ENCODE measurements at places on chromosomes 5 and 9. TPM values are rescaled to one million over a fixed set of nuclear protein-coding genes. Genes with fewer than 3 reads are reported as not detected.
A peak's percentile ranks its signal among the peaks of the same experiment; 100 is the strongest.

The FBXO4 gene
- total RNA-seq = 17.9 TPM

The PAIP1 gene
- 31.8 TPM for total RNA-seq

The SLC36A2 gene
- total RNA-seq = not detected

The PCDHA6 gene
- not detected for total RNA-seq

The ARAP3 gene
- 3.0 TPM for total RNA-seq

The TOR1A gene
- 30.3 TPM for total RNA-seq

GRCh38 chr5:96096724-96097123 is 135.1 kb upstream of the ELL2 start:
- no peak overlapping the region for H3K4me3 ChIP-seq
- no peak for DNase-seq
- no peaks in the 10 kb centered on the region for H3K4me1 ChIP-seq
- no peaks in the 10 kb centered on the region for H3K27me3 ChIP-seq
- no peak overlapping the region for H3K27ac ChIP-seq

DNA sequence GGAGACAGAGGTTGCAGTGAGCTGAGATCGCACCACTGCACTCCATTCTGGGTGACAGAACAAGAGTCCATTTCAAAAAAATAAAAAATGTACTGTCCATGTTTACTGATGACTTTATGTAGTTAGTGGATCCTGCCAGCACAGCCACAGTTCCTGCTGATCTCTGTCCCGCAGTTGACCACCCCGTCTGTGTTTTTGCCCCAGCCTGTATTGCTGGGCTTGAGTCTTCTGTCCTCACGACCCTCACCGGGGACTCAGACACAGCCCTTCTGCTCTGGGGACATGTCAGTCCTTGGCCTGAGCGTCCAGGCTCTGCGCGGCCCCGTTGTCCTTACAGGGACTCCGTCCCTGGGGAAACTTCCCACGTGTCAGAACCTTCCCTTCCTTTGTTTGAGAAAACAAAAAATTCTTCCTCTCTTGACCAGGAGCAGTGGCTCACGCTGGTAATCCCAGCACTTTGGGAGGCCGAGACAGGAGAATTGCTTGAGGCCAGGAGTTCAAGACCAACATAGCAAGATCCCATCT is 14.5 kb downstream of the SURF6 start:
- H3K27ac ChIP-seq = no peak overlapping the region
- no peak for DNase-seq
- H3K36me3 ChIP-seq = no peaks in the 10 kb centered on the region
- no peak overlapping the region for H3K4me3 ChIP-seq

DNA sequence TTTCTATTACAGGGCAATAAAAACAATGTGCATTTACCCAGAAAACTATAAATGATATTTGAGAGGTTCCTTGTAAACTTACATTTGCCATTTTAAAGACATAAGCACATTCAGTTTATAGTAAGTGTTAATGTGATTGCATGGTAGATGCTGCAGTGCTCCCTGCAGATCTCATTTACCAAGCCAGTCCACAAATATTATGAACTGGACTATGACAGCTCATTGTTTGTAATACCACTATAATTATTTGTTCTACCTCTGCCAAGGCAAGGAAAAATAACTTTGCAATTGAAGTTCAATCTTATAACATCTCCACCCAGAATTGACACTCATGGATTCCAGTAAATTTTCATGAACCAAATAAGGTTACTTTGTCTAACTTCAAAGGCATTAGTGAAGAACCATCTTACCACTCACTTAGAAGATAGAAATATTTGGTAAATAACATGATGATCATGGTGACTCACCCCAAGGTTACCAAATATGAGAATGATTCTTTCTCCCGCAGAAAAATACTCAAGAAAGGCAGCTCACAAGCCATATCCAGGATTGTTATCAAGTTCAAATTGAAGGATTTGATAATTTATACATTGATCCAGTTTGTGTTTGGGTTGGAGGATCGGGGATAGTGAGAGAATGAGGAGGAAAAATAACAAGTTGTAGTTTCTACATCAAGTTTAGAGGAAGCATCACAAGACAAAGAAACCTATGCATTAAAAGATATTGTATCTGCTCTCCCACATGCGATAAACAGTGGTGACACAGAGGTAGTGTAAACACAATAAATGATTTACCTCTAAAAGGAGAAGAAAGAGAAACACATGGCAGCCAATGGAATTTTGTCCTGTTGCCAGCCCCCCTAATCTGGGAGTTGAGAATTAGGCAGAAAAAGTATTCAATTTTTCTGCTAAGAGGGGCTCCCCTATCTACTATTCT is 29.5 kb downstream of the CDH9 start:
- H3K4me1 ChIP-seq = no peaks in the 10 kb centered on the region
- no peaks in the 10 kb centered on the region for H3K27me3 ChIP-seq

GRCh38 chr9:109411069-109411761 is 86.9 kb downstream of the PTPN3 start:
- peaks cover 23% of the 10 kb centered on the region for H3K4me1 ChIP-seq
- H3K36me3 ChIP-seq = no peaks in the 10 kb centered on the region
- H3K4me3 ChIP-seq = no peak overlapping the region
- H3K27me3 ChIP-seq = no peaks in the 10 kb centered on the region

- DNase-seq = no peak
- no peaks in the 10 kb centered on the region for H3K4me1 ChIP-seq
- no peak overlapping the region for H3K4me3 ChIP-seq
- no peaks in the 10 kb centered on the region for H3K36me3 ChIP-seq
Observed at GRCh38 chr5:83441747-83442146, 29.8 kb upstream of the VCAN start.

DNA sequence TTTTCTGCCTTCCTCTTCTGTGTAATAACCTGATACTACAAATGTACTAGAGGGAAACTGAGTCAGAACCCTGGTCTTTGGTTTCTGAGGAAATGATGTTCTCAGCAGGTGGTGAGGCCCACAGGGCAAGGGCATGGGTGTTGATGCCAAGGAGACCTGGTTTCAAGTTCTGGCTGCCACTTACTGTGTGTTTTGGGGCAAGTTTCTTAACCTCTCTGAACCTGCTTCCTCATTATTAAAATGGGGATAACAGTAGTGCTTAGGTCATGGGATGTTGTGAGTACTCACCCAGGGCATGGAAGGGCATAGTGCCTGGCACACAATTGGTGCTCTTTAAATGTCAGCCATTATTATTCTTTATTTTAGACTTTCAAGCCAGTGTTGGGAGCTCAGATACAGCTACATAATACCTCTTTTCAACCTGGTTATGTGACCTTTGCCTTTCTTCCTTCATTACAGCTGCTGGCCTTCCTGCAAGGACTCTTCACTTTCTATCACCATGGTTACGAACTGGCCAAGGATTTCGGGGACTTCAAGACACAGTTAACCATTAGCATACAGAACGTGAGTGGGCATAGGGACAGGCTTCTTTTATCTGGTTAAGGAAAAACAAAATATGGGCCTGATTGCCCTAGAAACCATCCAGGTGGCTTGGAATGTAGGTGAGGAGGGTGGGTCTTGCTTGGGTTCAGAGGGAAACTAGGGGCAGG is 131.5 kb downstream of the ARHGAP26 start:
- DNase-seq = no peak
- H3K4me1 ChIP-seq = no peaks in the 10 kb centered on the region
- H3K4me3 ChIP-seq = no peak overlapping the region
- H3K27me3 ChIP-seq = no peaks in the 10 kb centered on the region

- no peaks in the 10 kb centered on the region for H3K27me3 ChIP-seq
- no peak overlapping the region for H3K27ac ChIP-seq
- no peak for DNase-seq
- H3K36me3 ChIP-seq = no peaks in the 10 kb centered on the region
- no peaks in the 10 kb centered on the region for H3K4me1 ChIP-seq
Observed at GRCh38 chr9:13974891-13975290, 339.1 kb downstream of the NFIB start.

DNA sequence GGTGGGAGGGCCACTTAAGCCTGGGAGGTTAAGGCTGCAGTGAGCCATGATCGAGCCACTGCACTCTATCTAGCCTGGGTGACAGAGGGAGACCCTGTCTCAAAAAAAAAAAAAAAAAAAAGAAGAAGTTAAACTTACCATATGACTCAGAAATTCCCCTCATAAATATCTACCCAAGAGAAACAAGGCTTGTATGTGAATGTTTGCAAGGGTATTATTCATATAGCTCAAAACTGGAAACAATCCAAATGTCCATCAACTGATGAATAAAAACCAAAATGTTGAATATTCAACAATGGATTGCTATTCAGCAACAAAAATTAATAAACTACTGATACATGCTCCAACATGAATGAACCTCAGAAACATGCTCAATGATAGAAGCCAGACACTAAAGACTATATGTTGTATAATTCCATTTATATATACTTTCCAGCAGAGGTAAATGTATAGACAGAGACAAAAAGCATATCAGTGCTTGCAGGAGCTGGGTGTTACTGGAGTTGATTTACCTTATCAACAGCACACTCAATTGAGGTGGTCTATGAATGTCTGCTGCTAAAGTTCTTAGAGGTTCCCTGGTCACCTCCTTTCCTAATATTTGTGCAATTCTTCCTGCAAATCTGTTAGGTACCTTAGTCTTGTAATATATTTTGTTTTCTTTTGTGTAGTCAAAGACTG is 5.3 kb upstream of the SREK1 start:
- H3K4me3 ChIP-seq = no peak overlapping the region
- H3K27me3 ChIP-seq = no peaks in the 10 kb centered on the region
- H3K27ac ChIP-seq = no peak overlapping the region
- DNase-seq = no peak
- H3K4me1 ChIP-seq = peaks cover 6% of the 10 kb centered on the region

DNA sequence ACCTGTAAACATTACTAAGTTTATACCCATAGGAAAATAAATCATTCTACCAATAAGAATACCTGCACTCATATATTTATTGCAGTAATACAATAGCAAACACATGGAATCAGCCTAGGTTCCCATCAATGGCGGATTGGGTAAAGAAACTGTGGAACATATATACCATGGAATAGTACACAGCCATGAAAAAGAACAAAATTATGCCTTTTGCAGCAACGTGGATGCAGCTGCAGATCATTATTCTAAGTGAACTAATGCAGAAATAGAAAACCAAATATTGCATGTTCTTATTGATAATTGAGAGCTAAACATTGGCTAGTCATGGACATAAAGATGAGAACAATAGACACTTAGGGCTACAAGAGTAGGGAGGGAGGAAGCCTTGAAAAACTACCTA is 667.4 kb upstream of the WWC1 start:
- H3K27me3 ChIP-seq = no peaks in the 10 kb centered on the region
- H3K4me3 ChIP-seq = no peak overlapping the region
- no peaks in the 10 kb centered on the region for H3K36me3 ChIP-seq
- H3K27ac ChIP-seq = no peak overlapping the region

DNA sequence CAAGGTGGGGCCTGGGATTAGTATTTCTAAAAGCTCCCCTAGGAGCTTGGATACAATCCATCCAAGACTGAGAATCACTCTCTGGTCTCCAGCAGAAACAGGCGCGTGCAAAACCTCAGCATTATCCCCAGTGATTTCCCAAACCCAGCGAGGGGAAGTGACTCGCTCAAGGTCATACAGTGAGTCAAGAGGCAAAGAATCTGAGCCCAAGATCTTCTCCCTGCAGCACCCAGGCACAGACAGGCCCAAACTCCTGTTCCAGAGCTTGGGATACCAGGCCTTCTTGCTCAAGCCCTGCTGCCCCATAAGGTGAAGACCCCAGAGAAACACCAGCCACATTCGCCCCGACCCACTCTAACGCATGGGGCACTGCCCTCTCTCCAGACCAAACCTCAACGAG is 33.2 kb downstream of the SHB start:
- H3K27ac ChIP-seq = no peak overlapping the region
- H3K4me1 ChIP-seq = no peaks in the 10 kb centered on the region
- no peaks in the 10 kb centered on the region for H3K27me3 ChIP-seq

- no peak overlapping the region for H3K27ac ChIP-seq
- H3K36me3 ChIP-seq = no peaks in the 10 kb centered on the region
- peak; percentile 5 for DNase-seq
- peak overlapping the region; percentile 60 for H3K4me3 ChIP-seq
Observed at GRCh38 chr5:113295111-113295539, 139.7 kb downstream of the TSSK1B start.

DNA sequence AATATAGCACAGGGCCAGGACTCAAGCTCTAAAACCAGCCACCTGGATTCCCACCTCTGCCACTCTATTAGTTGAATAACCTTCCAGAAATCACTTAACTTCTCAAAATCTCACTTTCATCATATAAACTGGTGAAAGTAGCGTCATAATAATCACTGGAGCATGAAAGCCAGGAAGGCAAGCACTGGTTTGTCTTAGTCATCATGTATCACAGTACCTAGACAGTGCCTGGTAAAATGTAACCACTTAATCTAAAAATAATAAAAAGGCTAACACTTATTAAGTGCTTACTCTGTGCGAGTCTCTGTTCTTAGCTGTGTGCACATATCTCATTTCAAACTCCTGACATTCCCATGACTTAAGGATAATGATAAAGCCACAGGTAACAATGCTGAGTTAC is 109.4 kb downstream of the ASTN2 start:
- H3K4me1 ChIP-seq = no peaks in the 10 kb centered on the region
- no peak overlapping the region for H3K27ac ChIP-seq
- no peaks in the 10 kb centered on the region for H3K27me3 ChIP-seq
- no peak for DNase-seq
- H3K36me3 ChIP-seq = no peaks in the 10 kb centered on the region
- no peak overlapping the region for H3K4me3 ChIP-seq

- H3K4me3 ChIP-seq = no peak overlapping the region
- no peak for DNase-seq
- H3K27ac ChIP-seq = no peak overlapping the region
- H3K4me1 ChIP-seq = peaks cover 41% of the 10 kb centered on the region
Observed at GRCh38 chr5:157455057-157455456, 5.0 kb upstream of the NIPAL4 start.

DNA sequence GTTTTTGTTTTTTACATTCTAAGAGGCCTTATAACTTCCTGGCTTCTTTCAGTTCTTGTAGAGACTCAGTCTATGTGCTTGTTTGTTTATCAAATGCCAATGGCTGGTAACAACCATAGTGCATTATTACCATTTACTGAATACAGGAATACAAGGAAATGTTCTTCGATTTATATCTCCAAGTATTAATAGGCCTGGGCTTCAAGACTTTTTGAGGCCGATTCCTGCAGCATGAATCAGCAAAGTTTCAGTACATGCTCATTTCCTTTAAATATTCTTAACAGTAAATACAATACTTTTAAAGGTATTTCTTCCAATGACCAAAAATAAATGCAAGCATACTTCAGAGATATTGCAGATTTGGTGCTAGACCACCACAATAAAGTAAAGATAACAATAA is 535.3 kb downstream of the EFNA5 start:
- H3K4me3 ChIP-seq = no peak overlapping the region
- H3K27ac ChIP-seq = no peak overlapping the region
- no peak for DNase-seq
- H3K27me3 ChIP-seq = no peaks in the 10 kb centered on the region
- H3K36me3 ChIP-seq = no peaks in the 10 kb centered on the region

DNA sequence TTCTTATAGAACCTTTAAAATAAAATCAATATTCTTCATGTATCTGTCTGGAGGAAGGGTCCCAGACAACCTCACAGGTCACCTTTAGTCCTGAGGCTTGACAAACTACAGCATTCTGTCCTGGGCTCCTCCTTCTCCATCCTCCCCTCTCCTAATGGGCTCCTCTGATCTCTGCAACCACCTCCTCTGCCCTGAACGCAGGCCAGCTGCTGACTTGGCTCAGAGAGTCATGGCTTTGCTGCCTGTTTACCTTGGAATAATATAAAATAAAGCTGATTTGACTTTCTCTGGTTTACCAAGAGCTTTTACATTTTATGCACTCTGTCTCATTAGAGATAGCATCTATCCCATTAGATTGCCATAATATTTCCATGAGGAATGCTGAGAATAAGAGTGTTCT is 159.4 kb downstream of the SEMA6A start:
- no peaks in the 10 kb centered on the region for H3K4me1 ChIP-seq
- no peaks in the 10 kb centered on the region for H3K27me3 ChIP-seq
- no peak for DNase-seq
- no peak overlapping the region for H3K4me3 ChIP-seq

Data from B cell (primary cell).